Stimulated activated CD8-positive, alpha-beta memory T cell treated with anti-CD3 and anti-CD28 coated beads, Interleukin-12 subunit alpha, Interleukin-12 subunit beta, amount 100 ng/mL, for 1 hour (primary cell): ENCODE measurements at places on chromosomes 12 and 14.

- DNase-seq = no peak
Observed at GRCh38 chr12:8779281-8779680, 43.1 kb upstream of the A2ML1 start.

- no peak for DNase-seq
Observed at GRCh38 chr12:131390412-131391334, 320.2 kb upstream of the SFSWAP start.

GRCh38 chr14:70934502-70935134, 27.4 kb downstream of the PCNX1 start:
- DNase-seq = no peak

- peak; percentile 90 for DNase-seq
Observed at GRCh38 chr12:93441617-93442410, at the start of gene UBE2N. Gene UBE2N (minus strand): TSS chr12:93441947. CDS start chr12:93441884, 63 bp downstream.
